ENCODE measurements at places on chromosomes 11 and 22. TPM values are rescaled to one million over a fixed set of nuclear protein-coding genes. Genes with fewer than 3 reads are reported as not detected.

GRCh38 chr11:119643876-119644225 lies 85.1 kb downstream of the NECTIN1 start:
- no peak for DNase-seq

- DNase-seq, result no peak
Measured at GRCh38 chr11:104997288-104997687, 25.7 kb downstream of the CASP5 start.

DNA sequence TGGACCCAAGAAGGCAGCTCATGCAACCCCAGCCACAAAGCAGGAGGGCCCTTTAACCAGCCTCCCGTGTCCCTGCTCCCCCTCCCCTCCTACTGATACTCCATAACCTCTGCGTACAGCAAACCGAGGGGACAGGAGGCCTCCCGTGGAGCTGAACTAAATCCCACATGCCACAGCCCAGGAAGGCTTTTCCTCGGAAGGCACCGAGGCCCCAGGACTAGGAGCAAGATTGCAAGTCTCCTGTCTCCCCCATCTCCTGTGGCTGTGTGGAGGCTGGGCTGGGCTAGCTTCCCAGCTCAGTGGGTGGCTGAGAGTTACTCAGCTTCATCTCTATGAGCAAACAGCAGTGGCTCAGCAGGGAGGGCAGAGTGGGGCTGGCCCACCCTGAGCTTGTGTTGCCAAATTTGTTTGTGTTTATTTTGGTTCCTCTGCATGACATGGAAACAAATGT lies 62.7 kb upstream of the NECTIN1 start:
- DNase-seq, result no peak

GRCh38 chr11:62256281-62256680 lies 13.7 kb upstream of the SCGB2A2 start:
- DNase-seq, result no peak

GRCh38 chr22:36649066-36649465 lies 54.5 kb downstream of the CACNG2 start:
- DNase-seq, result no peak

SLC22A8 gene
- total RNA-seq, result not detected

DNA sequence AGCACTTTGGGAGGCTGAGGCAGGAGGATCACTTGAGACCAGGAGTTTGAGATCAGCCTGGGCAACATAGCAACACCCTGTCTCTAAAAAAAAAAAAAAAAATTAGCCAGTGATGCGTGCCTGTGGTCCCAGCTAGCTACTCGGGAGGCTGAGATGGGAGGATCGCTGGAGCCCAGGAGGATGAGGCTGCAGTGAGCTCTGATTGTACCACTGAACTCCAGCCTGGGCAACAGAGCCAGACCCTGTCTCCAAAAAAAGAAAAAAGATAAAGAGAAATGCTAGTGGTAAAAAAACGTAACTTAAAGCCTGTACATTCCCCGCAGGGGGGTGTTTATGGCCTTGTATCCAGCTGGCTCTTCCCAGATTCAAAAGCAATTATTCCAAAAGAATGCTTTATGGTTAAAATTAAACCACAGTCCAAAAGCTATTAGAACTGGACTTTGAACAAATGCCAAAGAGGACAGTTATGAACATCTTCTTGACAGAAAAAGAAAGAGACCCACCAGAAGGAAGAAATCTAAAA lies 16.4 kb upstream of the SNX32 start:
- no peak for DNase-seq
